Neural crest cell (in vitro differentiated cells): ENCODE measurements at places on chromosomes 3 and 15.

GRCh38 chr15:92069308-92070250, 216.1 kb downstream of the SLCO3A1 start:
- DNase-seq = no peak

DNA sequence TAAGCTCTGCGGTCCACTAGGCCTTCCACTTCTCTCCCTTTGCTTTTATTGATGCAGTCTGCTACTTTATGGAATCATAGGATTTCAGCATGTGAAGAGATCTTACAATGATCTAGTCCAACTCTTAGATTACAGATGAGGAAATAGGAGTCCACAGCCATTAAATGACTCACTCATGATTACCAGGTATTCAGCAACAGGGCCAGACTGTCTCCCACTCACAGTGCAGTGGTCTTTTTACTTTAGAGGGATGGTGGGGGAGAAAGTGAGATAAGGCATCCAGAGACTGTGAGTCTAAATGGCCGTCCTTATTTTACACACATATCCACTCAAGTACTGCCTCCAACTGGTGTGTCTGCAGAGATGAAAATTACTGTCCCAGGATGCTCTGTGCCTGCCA, 88.5 kb upstream of the SKOR1 start:
- DNase-seq = no peak

DNA sequence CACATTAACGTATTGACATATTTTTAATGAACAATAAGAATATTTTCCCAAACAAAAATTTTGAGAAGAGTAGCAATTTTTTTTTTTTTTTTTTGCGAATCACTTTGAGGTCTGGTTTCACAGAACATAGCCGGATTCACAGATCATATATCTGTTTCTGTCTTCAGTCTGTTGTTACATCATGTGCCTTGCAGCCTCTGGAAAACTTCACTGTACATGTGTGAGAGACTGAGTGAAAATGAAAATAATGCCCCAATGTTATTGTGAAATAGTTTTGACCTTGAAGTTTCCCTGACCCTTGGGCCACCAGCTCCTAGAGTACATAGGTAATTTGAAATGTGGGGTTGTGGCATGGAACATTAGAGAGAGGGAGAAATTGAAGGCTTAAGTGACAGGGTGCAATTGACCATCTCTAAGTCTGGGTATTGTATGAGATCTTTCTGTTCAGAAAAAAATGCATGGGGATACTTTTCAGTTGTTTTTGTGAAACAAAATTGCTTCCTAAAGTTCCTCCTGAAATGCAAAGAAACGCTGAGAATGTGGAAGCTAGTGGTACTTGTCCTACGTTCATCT, 14.0 kb downstream of the ITPR1 start:
- DNase-seq = no peak

GRCh38 chr3:148079370-148079769, 618.3 kb upstream of the AGTR1 start:
- no peak for DNase-seq

DNA sequence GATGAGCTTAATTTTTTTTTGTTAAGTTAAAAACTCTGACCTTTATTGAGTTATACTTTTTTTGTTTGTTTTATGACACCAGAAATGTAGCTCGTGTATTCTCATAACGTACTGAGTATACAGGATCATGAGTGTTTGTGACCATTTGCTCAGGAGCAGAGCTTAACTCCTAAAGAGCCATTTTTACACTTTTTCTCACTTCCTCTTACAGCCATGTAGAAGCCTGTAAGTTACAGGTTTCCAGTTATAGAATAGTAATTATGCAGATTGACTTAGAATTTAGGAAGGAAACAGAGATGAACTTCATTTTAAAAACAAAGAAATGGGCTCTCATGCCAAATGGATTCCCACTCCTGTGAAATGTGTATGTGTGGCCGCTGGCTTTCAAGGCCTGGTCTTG, 151.7 kb downstream of the MCTP2 start:
- no peak for DNase-seq

DNA sequence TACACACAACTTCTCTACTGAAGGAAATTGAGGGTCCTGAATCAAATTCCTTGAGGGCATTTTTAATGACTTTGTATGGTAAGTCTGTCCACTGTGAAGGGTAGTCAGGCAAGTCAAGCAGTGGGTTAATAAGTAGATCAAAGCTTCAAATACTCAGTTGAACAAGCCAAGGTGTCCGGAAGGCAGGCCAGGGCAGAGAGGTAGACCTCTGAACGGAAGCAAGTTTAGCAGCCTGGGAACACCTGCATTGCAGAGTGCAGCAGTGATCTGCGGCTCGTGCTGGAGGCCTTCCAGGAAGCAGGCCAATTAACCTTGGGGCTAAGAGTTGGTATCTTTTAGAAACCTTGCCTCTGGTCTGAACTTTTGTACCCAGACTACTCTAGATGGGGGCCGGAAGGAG, 143.8 kb downstream of the LRTM1 start:
- no peak for DNase-seq

GRCh38 chr3:70984776-70985482, 598.6 kb downstream of the FOXP1 start:
- DNase-seq = no peak

- no peak for DNase-seq
Observed at GRCh38 chr3:66485291-66485968, 15.4 kb downstream of the LRIG1 start.

GRCh38 chr3:155495387-155495786, 201.9 kb upstream of the STRIT1 start:
- no peak for DNase-seq

- peak; percentile 44 for DNase-seq
Observed at GRCh38 chr3:49803465-49804140, 542 bp downstream of the INKA1 start.

DNA sequence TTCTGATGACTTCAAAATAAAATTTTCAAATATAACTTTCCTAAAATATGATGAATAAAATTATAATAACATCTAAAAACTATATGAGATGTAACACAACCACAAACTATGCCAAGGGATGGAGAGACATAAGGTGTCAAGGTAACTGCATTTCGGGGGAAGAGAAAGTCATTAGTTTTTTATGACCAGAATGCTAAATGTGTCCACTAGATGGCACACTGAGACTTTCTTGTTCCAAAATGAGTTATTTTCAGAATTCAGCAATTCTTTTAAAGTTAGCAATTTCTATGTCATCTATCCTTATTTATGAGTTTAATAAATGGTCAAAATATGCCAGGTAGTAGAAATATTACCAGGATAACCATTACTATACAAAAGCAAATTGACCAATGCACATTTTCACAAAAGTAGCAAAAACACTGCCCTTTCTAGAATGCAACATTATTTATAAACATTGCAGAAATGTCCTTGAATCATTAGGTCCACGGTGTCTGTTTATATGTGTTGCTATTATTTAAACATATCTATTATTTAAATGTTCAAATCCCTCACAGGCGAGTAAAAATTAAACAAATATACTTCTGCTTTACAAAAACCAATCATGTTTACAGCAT, 374.2 kb downstream of the PLCL2 start:
- DNase-seq = peak; percentile 3

GRCh38 chr3:5022966-5023776, 43.9 kb downstream of the BHLHE40 start:
- DNase-seq = no peak

GRCh38 chr3:193884652-193885051, 251.3 kb upstream of the HES1 start:
- DNase-seq = no peak

GRCh38 chr15:31489801-31490646, 163.4 kb downstream of the KLF13 start:
- peak; percentile 32 for DNase-seq
